ENCODE measurements at places on chromosomes 12 and 14.

GRCh38 chr14:92481811-92482555 is 31.6 kb upstream of the RIN3 start:
- DNase-seq: no peak

DNA sequence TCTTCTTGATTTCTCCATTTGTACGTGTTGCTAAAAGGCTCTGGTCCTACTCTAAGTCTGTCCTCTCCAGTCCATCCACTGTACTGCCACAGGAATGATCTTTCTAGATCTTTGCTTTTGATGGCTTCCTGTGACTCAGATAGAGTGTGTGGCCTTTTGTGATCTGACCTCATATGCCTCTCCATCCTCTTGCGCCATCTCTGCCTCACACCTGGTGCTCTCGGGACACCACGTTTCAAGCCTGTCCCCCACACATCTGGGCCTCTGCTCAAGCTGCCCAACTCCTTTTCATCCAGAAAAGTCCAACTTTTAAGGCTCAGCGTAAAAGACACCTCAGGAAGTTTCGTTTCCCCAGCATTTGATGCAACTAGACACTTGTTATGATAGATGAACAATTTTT is 39.0 kb downstream of the DCAF4 start:
- DNase-seq: no peak

- DNase-seq: peak; percentile 15
Measured at GRCh38 chr12:41367726-41368405, 179.7 kb downstream of the PDZRN4 start.

GRCh38 chr12:19387161-19387560 is 52.1 kb upstream of the AEBP2 start:
- no peak for DNase-seq

DNA sequence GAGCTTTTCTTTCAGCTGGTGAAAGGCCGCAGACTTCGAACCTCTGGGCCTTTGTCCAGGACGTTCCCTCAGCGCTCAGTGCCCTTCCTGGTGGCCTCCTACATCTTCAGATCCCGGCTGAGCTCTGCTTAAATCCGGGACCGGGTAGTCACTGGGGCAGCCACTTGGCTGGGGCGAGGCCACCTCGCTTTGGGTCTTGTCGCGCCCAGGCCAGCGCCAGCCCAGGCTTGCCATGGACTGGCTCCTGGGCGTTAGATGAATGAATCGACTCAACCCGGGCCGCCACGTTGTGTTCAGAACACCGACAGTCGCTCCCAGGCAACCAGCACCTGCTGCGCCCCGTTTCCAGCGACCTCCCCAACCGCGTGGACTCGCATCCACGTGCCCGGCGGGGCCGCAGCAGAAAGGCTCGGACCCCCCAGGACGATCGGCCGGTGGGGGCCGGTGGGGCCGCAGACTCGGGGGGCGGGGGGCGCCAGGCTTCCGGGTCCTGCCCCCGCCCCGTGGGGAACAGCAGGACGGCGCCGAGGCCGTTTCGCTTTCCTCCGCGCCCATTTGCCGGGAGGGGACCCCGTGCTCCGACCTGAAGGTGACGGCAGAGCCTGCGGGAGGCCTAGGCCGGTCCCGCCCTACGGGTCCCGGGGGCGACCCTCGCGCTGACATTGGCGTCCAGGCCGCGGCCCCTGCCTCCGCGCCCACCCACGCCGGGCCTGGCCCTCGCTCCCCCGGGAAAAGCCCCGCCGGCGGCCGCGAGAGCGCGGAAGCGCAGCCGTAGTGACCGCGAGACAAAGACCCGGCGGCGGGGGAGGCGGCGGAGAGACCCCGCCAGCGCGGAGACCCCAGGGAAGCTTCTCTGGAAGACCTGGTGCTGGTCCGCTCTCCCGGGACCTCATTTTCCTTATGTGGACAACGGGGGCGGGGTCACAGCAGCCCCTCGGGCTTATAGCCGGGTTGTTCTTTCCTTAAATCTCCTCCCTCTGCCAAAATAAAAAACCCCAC is 37.3 kb upstream of the RCOR1 start:
- peak; percentile 85 for DNase-seq

DNA sequence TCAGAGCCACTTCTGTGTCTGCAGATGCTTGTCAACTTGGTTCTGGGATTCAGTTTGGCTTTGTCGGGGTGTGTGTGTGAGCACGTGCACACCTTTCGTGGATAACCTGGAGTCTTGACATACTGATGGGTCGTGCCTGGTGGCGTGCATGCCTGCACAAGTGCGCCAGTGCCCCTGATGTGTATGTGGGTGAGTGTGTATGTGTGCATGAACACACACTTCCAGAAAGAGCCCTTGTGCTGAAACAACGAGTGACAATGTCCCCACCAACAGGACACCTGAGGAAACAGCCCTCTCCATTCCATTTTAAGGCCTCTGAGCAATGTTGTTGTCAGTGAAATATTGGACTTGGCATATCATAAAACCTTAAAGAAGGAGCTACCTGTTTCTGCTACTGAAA is 53.9 kb downstream of the SMUG1 start:
- no peak for DNase-seq

DNA sequence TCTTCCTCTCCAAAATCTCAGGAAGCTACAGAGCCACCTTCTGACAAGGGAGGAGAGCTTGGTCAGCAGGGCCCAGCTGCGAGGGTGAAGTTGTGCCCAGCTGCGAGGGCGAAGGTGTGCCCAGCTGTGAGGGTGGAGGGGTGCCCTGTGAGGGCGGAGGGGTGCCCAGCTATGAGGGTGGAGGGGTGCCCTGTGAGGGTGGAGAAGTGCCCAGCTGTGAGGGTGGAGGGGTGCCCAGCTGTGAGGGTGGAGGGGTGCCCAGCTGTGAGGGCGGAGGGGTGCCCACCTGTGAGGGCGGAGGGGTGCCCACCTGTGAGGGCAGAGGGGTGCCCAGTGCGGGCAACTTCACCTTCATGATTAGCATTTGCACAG is 20.4 kb upstream of the TTC7B start:
- no peak for DNase-seq

GRCh38 chr12:30982413-30982812 is 55.9 kb downstream of the TSPAN11 start:
- no peak for DNase-seq

DNA sequence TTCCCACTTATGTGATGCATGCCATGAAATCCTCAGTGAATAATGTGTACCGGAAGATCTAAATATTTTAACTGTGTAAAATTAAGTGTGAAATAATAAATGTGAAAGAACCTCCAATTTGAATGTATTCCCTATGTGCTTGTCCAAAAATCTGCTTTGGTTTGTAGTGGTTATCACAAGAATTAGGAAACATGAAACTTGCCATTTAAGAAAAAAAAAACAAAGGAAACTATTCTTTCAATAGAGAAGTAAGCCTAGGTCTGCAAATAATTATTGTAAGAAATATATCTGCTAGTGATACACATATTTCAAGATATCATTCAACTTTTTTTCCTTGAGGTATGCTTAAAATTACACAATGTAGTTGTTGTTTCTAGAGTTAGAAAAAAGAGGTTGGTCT is 500.4 kb downstream of the SLC6A15 start:
- no peak for DNase-seq

DNA sequence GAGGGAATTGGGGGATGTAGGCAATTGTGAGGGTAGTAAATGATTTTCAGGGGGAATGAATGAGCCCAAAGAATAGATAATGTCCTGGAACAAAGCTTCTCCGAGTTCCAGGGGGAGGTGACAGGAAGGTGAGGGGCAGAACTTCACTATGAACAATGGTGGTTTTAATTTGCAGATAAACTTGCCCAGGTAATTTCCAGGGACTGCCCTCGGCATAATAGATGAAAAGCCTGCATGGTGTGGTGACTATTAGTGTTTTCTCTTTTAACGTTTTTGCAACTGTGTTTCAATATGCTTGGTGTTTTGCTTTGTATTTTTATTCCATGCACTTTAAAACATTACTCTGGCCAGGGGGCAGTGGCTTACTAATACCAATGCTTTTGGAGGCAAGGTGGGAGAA is 325.2 kb upstream of the RGS6 start:
- DNase-seq: no peak

GRCh38 chr14:34254031-34254430 is 208.0 kb downstream of the SPTSSA start:
- no peak for DNase-seq

All from iPS-NIHi11 (cell line).